ENCODE measurements at places on chromosomes 6 and 20.

DNA sequence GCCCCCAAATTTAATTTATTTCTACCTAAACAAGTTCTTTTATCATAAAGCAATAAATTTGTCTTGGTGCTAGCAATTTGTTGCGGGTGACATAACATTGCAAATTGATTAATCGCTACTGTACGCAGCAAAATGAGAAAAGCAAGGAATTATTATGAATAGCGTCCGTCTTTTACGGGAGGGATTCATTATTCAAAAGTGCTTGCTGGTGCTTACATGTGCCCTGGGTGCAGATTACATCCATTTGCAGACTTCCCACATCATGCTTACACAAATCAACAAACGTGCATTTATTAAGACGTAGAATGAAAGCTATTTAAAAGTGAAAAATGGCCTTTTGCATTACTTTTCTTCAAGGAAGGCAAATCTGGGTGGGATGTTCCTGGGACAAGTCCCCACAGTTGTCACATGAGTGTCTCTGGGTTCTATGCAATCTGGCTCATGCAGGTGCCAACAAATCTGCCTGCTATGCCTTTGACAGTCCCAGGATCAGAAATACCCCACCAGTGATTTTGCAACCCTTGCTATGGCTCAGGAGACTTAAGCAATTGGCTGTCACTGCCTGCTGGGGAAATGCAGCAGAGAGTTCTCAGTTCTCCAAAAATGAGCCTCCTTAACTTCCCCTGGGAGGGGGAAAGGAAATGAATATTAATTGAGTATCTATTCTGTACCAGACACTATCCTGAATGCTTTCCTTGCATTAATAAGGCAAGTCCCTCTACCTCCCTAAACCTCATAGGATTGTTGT, 30.1 kb upstream of the MAFB start:
- no peak for DNase-seq

DNA sequence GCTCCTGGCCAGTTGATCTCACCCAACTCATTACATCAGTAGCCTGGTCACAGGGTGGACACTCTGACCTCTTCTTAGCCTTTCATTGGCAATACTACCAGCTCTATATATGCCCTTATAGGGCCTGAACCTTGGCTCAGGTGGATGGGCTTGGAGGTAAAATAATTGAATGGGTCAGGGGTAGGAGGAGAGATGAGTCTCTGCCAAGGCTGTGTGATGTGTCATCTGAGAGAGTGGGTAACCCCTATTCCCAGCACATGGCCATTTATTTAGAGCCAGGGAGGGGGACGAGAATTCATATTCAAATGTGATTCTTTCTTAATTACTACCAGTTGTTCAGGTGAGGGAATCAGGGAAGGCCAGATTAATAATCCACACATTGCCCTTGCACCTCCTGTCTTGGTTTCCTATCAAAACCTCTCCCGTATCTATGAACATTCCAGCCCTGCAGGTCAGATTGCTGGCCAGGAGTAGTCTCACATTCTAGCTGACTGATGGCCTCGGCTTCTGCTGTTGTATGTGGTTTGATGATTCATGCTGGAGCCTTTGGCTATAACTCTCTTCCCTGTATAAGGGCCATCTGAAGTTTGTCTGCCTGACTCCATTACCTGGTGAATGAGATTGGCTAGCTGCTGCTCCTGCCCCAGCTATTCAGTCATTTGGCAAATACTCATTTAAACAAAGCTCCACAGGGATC, 13.4 kb downstream of the C20orf173 start:
- no peak for DNase-seq

DNA sequence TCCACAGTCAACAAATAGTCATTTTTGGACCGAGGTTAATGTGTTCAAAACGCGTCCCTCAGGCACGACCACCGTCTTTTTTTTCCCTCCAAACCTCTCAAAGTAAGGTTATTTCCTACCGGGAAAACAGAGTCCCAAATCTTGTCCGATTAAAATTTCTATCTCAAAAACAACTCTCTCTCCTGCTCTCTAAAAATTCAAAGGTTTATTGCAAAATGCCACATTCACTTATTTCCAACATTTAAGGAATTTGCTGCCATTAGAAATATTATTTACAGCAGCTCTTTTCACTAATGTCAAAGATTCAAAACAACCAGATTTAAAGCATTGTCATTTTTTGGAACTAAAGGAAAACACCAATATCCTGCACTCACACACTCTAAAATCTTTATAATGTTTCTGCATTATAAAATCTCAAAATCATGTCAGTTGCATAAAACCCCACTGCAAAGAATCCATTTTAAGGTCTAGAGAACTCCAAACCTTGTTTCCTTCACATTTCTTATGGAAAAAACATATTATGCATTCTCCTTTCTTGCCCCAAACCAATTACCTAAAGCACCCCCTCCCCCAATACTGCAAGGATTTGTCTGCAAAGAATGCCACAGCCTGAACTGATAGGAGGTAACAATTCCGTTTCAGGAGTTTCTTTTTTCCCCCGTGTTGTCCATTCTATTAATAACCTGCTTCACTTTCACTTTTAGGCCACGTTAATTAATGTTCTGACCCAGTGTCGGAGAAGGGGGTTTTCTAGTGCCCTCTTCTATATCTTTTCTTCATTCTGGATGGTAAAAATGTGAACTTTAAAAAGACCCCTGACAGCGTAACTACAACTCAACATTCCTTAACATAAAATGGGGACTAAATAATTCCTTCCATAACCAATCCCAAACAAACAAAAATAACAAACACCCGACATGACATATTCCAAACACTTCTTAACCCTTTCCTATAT, 1.4 kb downstream of the NRN1 start:
- DNase-seq, result no peak

GRCh38 chr6:53984163-53984562, 127.1 kb upstream of the MLIP start:
- no peak for DNase-seq

GRCh38 chr6:105785066-105785811, 300.9 kb upstream of the PRDM1 start:
- no peak for DNase-seq

- DNase-seq, result no peak
Measured at GRCh38 chr20:47785311-47785853, at the start of gene SULF2. Gene SULF2 (minus strand): TSS chr20:47785481. CDS start chr20:47757363, 28,118 bp downstream.

- no peak for DNase-seq
Measured at GRCh38 chr6:99026135-99026534, 78.4 kb upstream of the FBXL4 start.

GRCh38 chr6:144155529-144155928, 5.2 kb downstream of the STX11 start:
- no peak for DNase-seq

DNA sequence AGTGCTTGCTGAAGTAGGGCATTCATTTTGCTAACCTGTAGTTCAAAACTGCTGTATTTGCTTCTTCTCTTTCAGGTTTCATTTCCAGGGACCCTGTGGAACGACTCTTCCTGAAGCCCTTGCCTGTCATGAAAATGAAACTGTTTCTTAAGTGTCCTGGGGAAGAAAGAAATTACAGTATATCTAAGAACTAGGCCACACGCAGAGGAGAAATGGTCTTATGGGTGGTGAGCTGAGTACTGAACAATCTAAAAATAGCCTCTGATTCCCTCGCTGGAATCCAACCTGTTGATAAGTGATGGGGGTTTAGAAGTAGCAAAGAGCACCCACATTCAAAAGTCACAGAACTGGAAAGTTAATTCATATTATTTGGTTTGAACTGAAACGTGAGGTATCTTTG, 3.4 kb upstream of the NOL7 start:
- no peak for DNase-seq

DNA sequence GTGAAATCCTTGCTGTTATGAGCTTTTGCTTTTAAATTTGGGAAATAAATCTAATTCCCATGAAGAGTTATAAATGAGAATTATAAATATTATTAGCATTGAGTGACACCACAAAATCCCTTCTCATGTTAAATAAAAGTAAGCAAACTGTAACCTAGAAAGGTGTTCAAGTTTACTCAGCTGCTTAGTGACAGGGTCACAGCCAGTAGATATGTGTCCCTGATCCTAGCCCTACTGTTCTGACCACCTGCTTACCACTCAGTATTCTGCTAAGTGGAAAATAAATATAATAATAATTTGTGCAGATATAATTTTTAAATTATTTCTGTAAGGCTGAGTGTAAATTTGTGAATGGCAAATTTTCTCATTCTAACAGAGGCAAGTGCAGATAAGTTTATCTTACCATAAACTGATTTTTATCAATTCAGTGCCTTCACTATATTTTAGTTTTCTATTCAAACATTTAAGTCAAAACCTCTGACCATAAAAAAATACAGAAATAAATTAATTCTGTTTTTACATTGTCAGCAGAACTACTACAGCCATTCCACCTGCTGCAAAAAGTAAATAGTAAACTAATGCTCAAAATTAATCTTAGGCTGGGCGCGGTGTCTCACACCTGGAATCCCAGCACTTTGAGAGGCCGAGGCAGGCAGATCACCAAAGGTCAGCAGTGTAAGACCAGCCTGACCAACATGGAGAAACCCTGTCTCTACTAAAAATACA, 118.2 kb downstream of the TENT5A start:
- DNase-seq, result no peak

DNA sequence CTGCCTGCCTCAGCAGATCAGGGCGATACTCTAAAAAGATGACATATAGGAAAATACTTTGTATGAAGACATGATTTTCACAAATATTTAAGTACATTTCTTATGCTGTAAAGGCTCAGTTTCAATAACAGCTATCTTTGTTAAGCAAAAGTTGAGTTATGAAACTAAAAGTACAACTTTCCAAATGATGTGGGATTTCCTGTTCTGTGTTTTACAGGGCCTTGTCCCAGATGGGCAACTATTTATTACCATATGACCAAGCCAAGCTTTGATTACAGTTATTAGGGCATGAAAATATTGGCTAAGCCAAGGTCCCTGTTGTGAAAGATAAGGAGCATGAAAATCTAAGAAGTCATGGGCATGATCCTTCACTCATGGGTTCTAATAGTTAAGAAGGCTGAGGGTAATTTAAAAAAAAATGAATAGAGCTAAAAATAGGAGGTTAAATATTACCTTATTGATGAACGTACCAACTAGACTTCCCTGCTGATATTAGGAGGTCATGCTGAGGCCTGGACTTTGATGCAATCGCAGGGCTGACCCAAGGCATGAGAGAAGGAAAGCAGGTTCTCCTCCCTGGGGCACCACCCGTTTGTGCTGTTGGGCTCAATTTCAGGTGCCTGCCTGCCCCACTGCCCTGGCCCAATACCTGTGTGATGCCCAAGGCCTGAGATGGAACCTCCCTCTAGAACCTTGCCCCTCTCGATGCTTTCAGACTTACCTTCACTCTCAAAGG, 294.4 kb upstream of the PRDM1 start:
- DNase-seq, result no peak

- peak; percentile 85 for DNase-seq
Measured at GRCh38 chr6:36131511-36132245, 1.4 kb downstream of the MAPK13 start.

GRCh38 chr20:3980260-3981131, 34.9 kb downstream of the RNF24 start:
- DNase-seq, result no peak

- no peak for DNase-seq
Measured at GRCh38 chr6:122930252-122931180, 65.5 kb upstream of the CLVS2 start.

DNA sequence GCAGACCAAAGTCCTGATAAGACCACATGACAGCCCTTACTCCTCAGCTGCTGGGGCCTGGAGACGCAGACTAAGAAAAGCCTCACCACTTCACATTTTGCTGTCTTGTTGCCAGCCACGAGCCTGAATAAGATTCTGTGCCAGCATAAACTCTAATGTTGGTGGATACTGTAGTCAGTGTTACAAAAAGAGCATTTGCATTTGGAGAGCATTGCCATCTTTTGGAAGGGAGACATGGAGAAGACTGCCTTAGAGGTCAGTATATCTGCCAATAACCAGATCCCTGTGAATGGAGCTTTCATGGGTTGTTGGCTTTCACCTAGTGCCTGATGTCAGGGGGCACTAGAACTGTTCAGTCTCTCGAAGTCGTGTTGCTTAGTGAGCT, 315.2 kb downstream of the ZFAND3 start:
- DNase-seq, result no peak
